Amniotic stem cell (primary cell): ENCODE measurements at places on chromosomes 1 and 21.

GRCh38 chr1:181033799-181034451 is at the start of gene MR1:
MR1 (plus strand) TSS chr1:181033983; CDS start chr1:181034008, 25 bp downstream.
- DNase-seq: peak; percentile 46

GRCh38 chr1:45867697-45868348 is 64.4 kb downstream of the MAST2 start:
- no peak for DNase-seq

DNA sequence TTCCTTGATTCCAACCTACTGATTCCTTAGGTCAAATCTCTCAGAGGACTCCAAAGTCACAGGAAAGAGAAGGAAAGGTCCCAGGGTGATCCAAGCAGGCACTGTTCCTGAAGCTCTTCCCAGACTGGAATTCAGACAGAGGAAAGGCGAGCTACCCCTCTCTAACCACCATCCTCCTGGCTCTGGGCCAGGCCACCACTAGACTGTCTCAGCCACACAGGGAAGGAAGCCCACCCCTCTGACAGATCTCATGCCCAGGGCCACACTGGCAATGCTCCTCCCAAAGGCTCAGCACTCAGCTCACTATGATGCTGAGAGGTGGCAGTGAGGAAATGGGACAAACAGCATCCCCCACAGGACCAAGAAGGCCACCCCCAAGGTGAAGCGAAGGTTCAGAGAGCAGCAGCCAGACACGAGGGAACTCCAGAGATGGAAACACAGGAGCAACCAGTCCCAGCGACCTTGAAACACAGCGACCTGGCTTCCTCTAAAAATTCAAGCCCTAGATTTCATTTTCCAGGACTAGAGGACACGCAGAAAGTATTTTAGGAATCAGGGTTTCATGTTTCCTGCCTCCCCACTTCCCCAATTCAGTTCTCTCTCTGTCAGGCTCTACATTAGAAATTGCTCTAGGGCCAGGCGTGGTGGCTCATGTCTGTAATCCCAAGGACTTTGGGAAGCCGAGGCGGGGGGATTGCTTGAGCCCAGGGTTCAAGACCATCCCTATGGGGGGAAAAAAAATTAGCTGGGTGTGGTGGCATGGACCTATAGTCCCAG is 18.8 kb downstream of the PIK3C2B start:
- DNase-seq: no peak

GRCh38 chr1:12521096-12521495 is 96.9 kb downstream of the DHRS3 start:
- no peak for DNase-seq

GRCh38 chr1:153748903-153749302 is 21.1 kb downstream of the INTS3 start:
- DNase-seq: no peak

GRCh38 chr1:246800356-246800755 is 76.1 kb downstream of the SCCPDH start:
- no peak for DNase-seq

- no peak for DNase-seq
Measured at GRCh38 chr1:63960326-63960725, 186.5 kb downstream of the ROR1 start.

- peak; percentile 37 for DNase-seq
Measured at GRCh38 chr1:108643492-108644335, 17.2 kb downstream of the HENMT1 start.

DNA sequence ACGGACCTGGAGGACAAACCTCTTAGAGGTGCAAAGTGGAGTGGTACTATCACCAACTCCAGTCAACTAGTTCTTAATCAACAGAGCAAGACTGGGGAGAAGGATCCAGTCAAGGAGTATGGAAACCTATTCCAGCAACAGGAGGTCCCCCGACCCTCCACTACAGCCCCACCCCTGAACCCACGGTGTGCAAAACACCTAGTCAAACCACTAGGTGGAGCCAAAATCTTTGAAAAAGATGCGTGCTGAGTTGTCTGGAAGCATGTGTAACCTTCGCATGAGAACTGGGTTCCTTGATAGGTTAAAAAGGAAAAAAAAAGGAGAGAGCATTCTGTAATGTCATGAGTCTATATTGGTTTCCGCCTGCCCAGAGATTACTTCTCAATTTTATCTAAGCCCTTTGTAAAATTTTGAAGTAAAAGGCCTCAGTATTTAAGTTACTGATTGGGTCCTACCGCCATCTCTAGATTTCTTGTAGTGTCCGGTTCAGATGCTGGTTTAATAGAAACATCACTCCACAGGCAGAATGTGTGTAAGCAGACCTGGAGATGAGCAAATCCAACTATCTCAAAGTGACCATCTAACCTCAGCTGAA is 81.9 kb upstream of the HAO2 start:
- no peak for DNase-seq

DNA sequence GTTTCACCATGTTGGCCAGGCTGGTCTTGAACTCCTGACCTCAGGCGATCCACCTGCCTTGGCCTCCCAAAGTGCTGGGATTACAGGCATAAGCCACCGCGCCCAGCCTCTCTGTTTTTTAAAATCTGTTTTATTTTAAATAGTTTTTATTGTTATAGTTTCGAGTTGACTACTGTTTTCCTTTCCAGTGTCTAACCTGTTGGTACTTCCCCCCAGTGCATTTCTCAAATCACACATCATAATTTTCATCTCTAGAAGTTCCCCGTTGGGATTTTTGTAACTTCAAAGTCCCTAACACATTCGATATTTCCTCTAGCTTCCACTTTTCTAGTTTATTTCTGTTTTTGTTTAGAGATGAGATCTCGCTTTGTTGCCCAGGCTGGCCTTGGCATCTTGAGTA is 7.5 kb downstream of the HES4 start:
- no peak for DNase-seq

GRCh38 chr1:161013131-161013487 is 7.8 kb downstream of the F11R start:
- no peak for DNase-seq

- DNase-seq: no peak
Measured at GRCh38 chr1:164064501-164064900, 494.5 kb upstream of the PBX1 start.

DNA sequence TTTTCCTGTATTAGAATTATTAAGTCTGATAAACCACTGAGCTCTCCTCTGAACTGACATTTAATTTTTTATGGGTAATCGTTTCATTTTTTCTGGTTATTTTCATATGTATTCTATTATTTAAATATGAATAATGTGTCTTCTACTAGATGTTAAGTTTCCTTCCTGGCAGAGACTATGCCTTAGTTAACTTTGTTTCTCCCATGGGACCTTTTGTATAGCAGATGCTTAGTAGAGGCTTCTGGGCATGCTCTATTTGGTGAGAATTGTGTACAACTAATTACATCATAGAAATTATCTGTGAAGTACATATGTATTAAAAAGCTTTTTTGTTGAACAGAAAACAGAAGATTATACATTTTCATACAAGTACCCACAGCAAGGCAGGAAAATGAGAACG is 23.4 kb downstream of the CTBS start:
- no peak for DNase-seq

GRCh38 chr1:48251821-48252220 is 29.3 kb downstream of the SLC5A9 start:
- no peak for DNase-seq

DNA sequence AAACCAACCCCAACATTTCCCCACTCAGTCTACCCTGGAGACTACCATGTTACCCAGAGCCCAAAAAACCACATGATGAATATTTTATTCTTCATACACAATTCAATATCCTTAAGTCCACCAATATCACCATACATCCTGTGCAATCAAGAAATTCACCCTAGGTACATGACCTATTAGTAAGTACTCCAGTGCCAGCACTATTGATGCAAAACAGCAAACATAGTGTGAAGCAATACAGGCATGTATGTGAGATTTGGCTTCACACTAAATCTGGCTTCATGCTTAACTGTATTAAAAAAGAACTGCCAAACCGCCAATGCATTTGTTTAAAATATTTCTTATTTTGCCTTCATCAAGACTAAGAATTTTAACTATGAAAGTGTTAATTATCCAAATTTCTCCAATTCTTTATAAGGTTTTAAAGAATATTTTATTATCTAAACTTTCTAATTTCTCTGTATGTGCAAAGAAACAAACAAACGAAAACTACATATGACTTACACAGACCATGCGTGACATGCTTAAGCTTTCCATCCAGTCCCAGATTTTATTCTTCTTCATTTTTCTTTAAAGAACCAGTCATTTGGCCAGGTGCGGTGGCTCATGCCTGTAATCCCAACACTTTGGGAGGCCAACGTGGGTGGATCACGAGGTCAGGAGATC is 22.4 kb upstream of the TMEM125 start:
- DNase-seq: no peak

DNA sequence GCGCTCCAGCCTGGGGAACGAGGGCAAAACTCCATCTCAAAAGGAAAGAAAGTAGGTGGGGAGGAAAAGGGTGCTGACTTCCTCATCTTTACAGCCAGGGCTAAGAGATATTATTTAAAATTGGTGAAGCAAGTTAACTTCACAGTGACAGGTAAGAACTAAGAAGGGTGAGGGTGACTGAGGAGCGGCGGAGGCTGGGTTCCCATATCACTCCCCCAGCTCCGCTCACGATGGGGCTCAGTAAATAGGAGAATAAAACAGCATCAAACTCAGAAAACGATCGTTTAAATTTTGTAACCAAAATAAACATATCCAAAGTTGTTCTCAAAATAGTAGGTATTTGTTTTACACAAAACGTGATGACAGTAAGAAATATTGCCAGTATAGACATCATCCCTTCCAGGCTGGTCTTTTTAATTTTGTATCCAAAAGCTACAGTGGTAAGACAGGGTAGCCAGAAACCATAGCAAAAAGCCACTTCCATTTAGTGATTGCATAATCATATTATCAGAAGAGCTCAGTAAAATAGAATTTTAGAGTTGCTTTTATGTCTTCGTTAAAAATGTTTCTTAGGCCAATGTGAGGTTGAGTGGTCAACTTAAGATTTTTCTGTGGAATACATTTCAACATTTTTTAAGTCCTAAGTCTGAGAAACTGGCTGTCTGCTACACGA is 26.2 kb upstream of the ADARB1 start:
- DNase-seq: no peak

DNA sequence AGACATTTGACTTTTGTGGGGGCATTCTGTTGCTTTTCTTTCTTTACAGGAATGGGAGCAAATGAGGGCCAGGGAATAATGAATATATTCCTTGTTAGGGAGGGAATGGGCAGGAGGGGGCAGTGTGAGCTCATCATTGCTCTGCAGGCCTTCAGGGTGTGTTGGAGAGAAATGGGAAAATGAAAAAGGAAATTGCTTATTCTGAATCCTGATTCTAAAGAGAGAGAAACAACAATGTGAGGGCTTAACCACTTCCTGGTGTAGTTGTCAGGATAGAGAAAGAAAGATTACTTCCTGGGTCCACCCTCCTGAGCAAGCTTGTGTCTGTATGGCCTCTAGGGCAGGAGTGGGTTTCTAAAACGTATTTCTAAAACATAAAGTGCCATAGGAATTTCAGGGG is 28.3 kb downstream of the VANGL2 start:
- no peak for DNase-seq

GRCh38 chr1:212959266-212960220 is 9.2 kb downstream of the VASH2 start:
- no peak for DNase-seq

DNA sequence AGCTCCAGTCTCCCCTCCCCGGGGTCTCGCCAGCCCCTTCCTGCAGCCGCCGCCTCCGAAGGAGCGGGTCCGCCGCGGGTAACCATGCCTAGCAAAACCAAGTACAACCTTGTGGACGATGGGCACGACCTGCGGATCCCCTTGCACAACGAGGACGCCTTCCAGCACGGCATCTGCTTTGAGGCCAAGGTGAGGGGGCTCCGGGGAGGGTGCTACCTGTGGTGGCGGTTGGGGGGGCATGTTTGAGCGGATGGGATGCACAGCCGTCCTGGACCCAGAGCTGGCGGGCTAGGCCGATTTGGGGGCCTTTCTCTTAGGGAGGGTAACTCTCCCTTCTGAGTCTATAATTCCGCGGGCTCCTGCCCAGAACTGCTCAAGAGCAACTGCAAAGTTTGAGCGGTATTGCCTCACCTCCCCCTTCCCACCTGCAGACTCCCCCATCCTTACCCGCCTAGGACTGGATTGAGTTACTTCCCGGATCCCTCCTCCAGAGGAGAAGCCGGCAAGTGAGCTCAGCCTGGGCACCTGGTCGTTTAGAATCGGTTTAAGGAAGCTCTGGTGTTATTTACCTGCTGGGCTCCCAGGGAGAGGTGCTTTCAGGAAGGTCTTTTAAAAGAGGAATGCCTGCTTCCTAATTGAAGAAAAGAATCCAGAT is 730 bp downstream of the NOS1AP start:
- no peak for DNase-seq

GRCh38 chr1:223233410-223234169 is 90.5 kb upstream of the TLR5 start:
- peak; percentile 56 for DNase-seq

GRCh38 chr1:2786329-2787162 is 14.9 kb downstream of the TTC34 start:
- DNase-seq: no peak

GRCh38 chr1:244204004-244204403 is 152.9 kb downstream of the ZBTB18 start:
- DNase-seq: no peak

DNA sequence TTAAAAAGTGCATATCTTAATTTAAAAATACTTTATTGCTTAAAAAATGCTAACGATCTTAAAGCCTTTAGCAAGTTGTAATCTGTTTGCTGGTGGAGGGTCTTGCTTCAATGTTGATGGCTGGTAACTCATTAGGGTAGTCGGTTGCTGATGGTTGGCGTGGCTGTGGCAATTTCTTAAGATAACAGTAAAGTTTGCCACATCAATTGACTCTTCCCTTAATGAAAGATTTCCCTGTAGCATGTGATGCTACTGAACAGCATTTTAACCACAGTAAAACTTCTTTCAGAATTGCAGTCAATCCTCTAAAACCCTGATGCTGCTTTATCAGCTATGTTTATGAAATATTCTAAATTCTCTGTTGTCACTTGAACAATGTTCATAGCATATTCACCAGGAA is 6.8 kb upstream of the SAMD13 start:
- no peak for DNase-seq

GRCh38 chr21:36428761-36429432 is 43.7 kb downstream of the CHAF1B start:
- no peak for DNase-seq

- DNase-seq: peak; percentile 63
Measured at GRCh38 chr1:16324456-16324890, 27.8 kb downstream of the FBXO42 start.

DNA sequence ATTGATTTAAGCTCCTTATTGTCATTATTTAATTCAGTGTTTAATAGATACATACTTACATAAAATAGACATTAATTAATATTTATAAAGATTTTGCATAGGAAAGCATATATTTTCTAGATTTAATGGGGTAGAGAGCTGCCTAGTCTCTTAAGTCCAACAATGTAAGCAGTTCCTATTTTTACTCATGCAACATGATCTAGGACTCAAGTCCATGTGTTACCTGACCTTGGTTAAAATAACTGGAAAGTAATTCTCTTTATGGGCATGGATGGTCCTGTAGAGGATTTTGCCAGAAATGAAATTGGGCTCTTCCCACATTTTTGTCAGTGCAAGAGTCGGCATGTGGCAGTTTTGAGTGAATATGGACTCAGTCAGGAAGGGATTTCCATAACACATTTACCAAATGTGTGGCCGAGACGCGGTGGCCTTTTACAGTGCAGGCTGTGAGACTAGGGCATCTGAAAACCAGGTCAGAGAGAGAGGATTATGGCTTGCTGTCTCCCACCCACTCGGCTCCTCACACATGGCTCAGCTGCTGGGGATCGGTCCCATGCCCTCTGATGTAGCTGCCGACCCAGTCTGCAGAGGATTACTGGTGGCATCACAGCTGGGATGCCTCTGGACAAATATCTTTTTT is 6.2 kb upstream of the KIF1B start:
- DNase-seq: no peak

- DNase-seq: no peak
Measured at GRCh38 chr21:43001316-43001715, 27.0 kb downstream of the PKNOX1 start.
